ENCODE measurements at places on chromosomes 13 and 19. TPM values are rescaled to one million over a fixed set of nuclear protein-coding genes. Genes with fewer than 3 reads are reported as not detected.

The SIGLEC11 gene
- 1.5 TPM for total RNA-seq

The GGN gene
- 0.17 TPM for total RNA-seq

The SHISA2 gene
- 13.2 TPM for total RNA-seq

The CCDC8 gene
- 19.7 TPM for total RNA-seq

The KLHL1 gene
- 0.14 TPM for total RNA-seq

The PTPRH gene
- 1.3 TPM for total RNA-seq

The WDR18 gene
- 36.6 TPM for total RNA-seq

DNA sequence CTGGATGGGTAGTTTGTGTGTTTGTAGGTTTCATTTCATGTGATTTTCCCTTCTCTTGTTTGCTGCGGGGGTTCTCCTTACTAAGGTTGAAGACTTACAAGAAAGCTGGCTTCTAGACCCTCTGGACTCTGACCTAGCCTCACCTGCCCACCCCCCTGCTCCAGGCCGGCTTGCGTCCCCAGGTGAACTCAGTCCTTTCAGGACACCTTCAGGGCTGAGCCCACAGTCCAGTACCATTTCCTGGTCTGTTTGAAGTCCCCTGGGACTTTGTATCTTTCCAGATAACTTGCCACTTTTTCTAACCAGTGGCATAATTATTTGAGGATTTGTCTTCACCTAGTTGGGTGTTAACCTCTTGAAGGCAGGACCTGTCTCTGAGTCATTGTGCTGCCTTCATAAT, 51.3 kb upstream of the MCF2L start:
- H3K4me3 ChIP-seq: no peak overlapping the region
- H3K27me3 ChIP-seq: no peaks in the 10 kb centered on the region
- no peak overlapping the region for H3K27ac ChIP-seq
- no peak for DNase-seq
- H3K4me1 ChIP-seq: no peaks in the 10 kb centered on the region
- H3K36me3 ChIP-seq: no peaks in the 10 kb centered on the region

GRCh38 chr19:45746866-45747265, 13.6 kb downstream of the MEIOSIN start:
- H3K36me3 ChIP-seq: no peaks in the 10 kb centered on the region
- H3K4me3 ChIP-seq: no peak overlapping the region
- DNase-seq: no peak
- H3K27me3 ChIP-seq: no peaks in the 10 kb centered on the region
- H3K4me1 ChIP-seq: no peaks in the 10 kb centered on the region

DNA sequence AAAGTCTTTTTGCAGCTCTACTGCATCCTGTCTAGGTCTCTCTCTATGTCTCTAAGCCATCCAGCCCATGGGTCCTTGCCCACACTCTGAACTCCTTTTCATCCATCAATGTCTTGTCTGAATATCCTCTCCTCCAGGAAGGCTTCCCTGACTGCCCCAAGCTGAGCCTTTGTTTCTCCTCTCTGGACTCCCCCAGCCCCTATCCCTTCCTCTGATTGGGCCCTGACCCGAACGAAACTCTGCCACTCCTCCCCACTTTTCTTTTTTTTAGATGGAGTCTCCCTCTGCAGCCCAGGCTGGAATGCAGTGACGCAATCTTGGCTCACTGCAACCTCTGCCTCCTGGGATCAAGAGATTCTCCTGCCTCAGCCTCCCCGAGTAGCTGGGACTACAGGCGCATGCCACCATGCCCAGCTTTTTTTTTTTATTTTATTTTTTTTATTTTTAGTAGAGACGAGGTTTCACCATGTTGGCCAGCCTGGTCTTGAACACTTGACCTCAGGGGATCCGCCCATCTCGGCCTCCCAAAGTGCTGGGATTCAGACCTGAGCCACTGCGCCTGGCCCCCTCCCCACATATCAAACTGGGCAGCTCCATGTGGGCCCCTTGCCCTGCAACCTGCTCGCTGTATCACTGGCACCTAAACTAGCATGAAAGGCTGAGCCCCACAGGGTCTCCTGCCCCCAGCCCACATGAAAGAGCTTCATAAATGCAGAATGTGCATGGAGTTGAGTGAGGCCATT, 870 bp upstream of the UNC13A start:
- DNase-seq: no peak
- no peaks in the 10 kb centered on the region for H3K4me1 ChIP-seq
- no peak overlapping the region for H3K27ac ChIP-seq
- no peak overlapping the region for H3K4me3 ChIP-seq
- peaks cover 3% of the 10 kb centered on the region for H3K27me3 ChIP-seq

- peak overlapping the region; percentile 47 for H3K4me3 ChIP-seq
- H3K4me1 ChIP-seq: peaks cover under 1% of the 10 kb centered on the region
Measured at GRCh38 chr19:1651568-1652291, 685 bp downstream of the TCF3 start.

DNA sequence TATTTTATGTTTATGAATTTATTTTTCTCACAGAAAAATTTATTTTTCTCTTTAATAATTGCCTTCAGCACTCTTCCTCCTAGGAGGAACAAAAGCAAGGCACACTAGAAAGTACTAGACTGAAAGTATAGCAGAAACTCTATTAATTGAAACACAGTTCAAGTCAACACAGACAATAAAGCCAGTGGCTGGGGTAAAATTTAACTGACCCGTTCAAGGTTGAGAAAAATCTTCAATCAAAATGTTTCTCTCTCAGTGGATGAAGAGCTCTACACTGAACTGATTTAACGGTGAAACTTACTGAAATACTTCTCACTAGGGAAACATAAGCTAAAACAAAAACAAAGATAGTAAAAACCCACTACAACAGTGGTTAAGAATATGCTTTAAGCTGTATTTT, 230.1 kb upstream of the MIR17HG start:
- no peak for DNase-seq
- no peak overlapping the region for H3K4me3 ChIP-seq
- H3K4me1 ChIP-seq: no peaks in the 10 kb centered on the region
- no peaks in the 10 kb centered on the region for H3K36me3 ChIP-seq

DNA sequence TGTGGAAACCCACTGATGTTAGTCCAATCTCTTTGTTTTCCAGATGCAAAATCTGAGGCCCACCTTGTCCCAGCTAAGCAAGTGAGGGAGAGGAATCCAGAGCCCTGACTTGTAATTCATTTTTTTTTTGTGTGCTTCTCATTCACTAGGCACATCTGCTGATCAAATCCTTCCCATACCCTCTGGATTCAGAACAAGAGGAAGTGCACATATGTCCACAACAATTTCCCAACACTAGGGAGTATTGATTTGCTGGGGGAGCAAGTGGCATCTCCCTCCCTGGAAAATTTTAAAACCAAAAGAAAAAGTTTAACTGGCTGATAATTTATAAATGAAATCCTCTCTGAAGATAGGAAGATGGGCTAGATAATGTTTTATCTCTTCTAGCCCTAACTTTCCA, 94.6 kb upstream of the RFC3 start:
- H3K27me3 ChIP-seq: no peaks in the 10 kb centered on the region
- H3K36me3 ChIP-seq: no peaks in the 10 kb centered on the region
- H3K4me1 ChIP-seq: peaks cover 2% of the 10 kb centered on the region
- no peak overlapping the region for H3K4me3 ChIP-seq
- peak overlapping the region; percentile 77 for H3K27ac ChIP-seq
- DNase-seq: no peak

- H3K27me3 ChIP-seq: no peaks in the 10 kb centered on the region
- H3K36me3 ChIP-seq: peaks cover 5% of the 10 kb centered on the region
- no peak overlapping the region for H3K4me3 ChIP-seq
- no peak overlapping the region for H3K27ac ChIP-seq
- no peaks in the 10 kb centered on the region for H3K4me1 ChIP-seq
Measured at GRCh38 chr13:49657241-49657641, 28.9 kb downstream of the ARL11 start.

DNA sequence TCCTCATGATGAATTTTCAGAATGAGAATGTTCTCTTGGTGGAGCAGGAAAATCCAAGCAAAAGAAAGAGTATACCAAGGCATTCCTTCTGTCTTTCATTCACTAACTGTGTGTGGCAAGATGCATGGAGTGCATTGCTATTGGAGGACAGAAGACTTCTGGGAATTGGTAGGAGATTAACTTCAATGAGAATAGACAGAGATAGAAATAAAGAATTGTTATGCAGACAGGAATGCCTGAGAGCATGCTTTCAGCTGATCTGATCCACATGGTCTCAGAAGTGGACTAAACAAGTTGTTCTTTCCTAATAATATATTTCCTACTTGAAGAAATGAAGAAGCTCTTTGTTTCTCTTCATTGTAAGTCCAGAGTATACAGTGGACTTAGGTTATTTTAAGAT, 303.6 kb downstream of the MYO16 start:
- H3K4me3 ChIP-seq: no peak overlapping the region
- no peaks in the 10 kb centered on the region for H3K4me1 ChIP-seq
- no peaks in the 10 kb centered on the region for H3K27me3 ChIP-seq
- no peak for DNase-seq

GRCh38 chr19:39745643-39746042, 7.8 kb upstream of the CLC start:
- no peaks in the 10 kb centered on the region for H3K4me1 ChIP-seq
- no peaks in the 10 kb centered on the region for H3K27me3 ChIP-seq
- H3K27ac ChIP-seq: no peak overlapping the region
- no peaks in the 10 kb centered on the region for H3K36me3 ChIP-seq

GRCh38 chr13:67138970-67139369, 91.2 kb downstream of the PCDH9 start:
- no peak for DNase-seq
- H3K27ac ChIP-seq: no peak overlapping the region
- no peaks in the 10 kb centered on the region for H3K36me3 ChIP-seq
- no peak overlapping the region for H3K4me3 ChIP-seq
- no peaks in the 10 kb centered on the region for H3K27me3 ChIP-seq

DNA sequence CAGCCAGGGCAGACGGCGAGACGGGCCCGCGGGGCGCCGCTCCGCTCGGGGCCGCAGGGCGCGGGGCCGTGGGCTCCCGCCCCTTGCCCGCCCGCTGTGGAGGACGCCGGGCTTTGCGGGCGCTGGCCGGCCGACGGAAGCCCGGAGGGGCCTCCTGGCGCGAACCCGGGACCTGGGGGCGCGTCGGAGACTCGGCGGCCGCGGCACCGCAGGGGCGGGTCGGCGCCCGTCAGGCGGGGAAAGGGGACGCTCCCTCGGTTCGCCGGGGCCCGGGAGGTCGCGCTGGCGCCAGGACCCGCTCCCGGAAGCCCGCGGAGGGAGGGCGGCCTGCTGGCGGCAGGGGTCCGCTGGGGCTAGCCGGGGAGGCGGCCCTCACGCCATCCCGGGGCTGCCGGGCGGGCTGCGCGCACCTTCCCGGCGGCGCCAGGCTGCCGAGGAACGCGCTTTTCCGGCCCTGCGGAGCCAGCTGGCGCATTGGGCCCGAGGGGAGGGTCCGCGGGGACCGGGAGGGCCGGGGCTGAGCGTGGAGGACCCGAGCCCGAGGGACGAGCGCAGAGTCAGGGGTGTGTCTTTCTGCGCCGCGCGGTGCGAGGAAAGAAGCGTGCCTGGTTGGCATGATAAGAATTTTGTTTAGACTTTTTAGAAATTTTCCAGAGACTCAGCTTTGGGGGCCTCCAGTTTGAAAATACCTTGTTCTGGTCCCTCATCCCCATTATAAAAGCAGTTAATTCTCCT, 511 bp downstream of the GARRE1 start:
- H3K4me3 ChIP-seq: peak overlapping the region; percentile 95
- peak overlapping the region; percentile 88 for H3K27ac ChIP-seq
- H3K36me3 ChIP-seq: no peaks in the 10 kb centered on the region
- DNase-seq: peak; percentile 63
- peaks cover 4% of the 10 kb centered on the region for H3K4me1 ChIP-seq

DNA sequence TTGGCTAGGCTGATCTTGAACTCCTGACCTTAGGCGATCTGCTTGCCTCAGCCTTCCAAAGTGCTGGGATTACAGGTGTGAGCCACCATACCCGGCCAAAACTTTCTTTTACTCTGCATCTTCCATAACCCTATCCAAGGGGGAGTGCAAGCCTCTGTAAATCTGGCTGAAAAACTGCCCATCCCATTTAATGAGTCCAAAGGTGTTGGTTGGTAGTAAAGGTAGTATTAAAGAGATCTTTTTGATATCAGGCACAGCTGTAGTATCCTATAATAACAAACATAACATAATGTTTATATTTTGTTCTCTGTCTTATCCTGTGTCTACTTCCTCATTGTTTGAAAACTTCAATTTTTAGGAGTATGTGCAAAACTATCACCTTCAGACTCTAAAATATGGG, 559.8 kb upstream of the ATXN8OS start:
- no peaks in the 10 kb centered on the region for H3K4me1 ChIP-seq
- H3K27ac ChIP-seq: no peak overlapping the region
- no peaks in the 10 kb centered on the region for H3K27me3 ChIP-seq
- no peaks in the 10 kb centered on the region for H3K36me3 ChIP-seq

DNA sequence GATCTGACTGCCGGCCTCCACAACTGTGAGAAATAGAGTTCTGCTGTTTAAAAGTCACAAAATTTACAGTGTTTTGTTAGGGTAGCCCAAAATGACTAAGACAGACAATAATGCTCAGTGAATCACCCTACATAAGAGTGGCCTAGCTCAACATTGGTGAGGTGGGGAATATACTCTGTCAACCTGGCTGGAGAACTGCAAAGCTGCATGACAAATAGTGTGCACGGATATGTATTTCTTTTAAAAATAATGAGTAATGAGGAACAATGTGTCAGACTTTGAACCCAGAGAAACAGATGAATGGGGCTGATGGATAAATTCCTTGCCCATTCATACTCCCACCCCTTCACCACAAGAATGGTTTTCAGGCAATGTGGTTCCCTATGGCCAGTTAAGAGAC, 372.4 kb downstream of the SUCLA2 start:
- DNase-seq: no peak
- no peaks in the 10 kb centered on the region for H3K4me1 ChIP-seq
- no peak overlapping the region for H3K27ac ChIP-seq
